ENCODE measurements at places on chromosomes 11 and 22.

DNA sequence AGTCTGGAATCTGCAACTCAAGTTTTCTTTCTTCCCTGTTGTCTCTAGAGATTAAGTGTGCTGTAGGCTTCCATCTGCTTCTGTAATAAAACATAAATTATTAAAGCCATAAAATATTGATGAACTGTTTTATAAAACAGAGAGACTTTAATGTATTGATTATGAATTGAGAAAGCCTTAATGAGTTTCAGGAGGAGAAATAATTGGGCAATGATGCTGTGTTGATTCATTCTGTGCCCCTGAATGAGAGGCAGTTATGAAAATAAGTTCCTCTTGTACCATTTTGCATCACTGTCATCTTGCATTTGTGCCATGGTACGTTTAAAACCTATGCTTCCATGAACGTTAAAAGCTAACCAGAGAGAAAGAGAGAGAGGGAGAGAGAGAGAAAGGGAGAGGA, 194.1 kb upstream of the LARGE1 start:
- DNase-seq, result no peak

GRCh38 chr11:44165432-44165831, 70.0 kb downstream of the EXT2 start:
- no peak for DNase-seq

DNA sequence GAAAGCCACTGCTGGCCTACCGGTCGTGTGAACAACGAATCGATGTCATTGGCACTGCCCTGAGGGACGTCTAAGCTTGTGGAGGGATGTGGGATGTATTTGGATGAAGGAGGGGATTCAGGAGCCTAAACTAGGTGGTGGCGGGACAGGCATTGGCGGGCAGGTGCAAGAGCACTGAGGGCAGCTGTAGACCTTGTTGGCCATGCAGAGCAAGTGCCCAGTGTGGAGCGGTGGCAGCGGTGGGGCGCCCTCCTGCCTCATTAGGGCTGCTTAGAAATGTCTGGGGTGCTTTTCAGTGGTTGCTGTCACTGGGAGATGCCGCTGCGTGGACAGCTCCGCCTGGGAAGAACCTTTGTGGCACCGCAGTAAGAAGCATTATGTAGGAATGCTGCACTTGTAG, 220.2 kb downstream of the TBC1D22A start:
- DNase-seq, result no peak

DNA sequence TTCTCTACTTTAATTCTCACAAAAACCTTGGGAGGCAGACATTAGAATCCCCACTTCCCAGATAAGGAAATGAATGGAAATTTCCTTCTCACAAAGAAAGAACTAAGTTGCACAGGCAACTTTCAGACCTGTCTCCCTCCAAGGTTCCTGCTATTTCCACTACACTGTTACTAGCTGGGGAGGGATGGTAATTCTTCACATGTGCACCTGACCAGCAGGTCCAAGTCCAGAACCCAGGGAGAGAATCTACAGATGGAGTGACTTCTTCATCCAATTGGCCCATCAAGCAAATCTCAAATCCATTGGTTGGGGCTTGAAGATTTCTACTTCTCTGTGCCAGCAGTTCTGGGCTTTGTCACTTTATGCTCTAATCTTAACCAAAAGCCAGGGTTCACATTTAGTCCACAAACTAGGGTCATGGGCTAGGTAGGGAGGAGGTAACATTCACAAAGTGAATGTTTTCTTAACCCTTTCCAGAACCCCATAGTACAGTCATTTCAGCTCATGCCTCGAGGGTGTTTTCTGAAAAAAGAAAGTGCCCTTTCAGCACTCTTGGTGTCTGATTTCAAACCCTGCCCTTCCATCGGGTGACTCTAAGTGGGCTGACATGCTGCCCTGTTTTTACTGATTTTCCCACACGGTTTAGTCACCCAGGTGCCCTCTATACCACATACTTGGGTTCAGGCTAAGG, 2.7 kb downstream of the POU2AF1 start:
- DNase-seq, result no peak

- DNase-seq, result peak; percentile 32
Observed at GRCh38 chr11:72609045-72609444, 65.2 kb downstream of the PDE2A start.

DNA sequence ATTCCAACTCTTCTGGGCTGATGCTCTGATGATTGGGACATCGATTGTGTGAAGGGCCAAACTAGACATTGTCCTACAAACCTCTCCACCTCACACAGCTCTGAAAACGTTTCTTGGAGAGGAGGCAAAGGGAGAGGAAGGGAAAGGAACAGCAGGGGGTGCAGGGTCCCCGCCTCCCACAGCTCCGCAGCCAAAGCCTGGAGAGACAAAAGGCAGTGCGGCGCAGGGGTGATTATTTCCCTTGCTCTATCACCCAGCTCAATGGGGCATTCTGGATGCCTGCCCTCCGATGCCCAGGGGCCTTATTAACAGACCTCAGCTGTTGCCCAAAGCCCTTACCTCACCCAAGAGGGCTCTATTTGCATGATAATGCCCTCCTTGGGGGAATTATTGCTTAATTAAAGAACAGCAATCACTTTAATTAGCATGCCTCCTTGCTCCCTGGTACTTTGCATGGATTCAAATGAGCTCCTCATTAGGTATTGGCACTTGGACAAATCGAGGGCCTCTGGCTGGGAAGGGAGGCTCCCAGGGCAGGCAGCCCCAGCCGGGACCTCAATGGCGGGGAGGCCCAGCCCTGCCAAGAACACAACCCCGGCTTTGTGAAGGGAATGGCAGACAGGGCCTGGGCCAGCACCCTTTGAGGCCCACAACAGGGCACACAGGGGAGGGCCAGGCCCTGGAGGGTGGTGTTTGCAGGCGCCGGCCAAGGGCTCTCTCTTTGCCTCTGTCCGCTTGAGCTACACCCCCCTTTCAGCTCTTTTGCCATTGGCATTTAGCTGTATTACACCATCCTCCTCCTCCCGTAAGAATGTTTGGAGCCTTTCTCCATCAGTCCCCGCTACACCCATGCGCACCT, 19.8 kb upstream of the CDON start:
- no peak for DNase-seq

GRCh38 chr11:61776561-61777075, 15.8 kb downstream of the TMEM258 start:
- DNase-seq, result peak; percentile 79

- no peak for DNase-seq
Observed at GRCh38 chr22:43262990-43263644, 76.2 kb upstream of the TTLL12 start.

DNA sequence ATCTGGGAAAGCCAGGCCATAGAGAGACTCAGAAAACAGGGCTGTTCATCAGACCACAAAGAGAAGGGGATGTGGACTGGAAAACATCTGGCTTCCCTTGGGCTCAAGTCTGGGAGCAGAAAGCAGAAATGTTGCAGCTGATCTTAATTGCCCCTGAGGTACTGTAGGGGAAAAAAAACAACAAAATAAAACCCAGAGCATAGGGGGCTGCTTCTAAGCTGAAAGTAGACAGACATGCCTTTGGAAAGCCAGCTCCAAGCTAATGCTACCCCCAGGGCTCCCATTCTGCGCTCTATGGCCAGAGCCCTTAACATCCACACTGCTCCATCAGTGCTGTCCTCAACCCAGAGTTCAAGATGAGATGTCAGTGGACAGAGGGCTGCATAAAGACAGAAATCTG, 2.0 kb upstream of the PACSIN3 start:
- no peak for DNase-seq

- no peak for DNase-seq
Observed at GRCh38 chr22:50304528-50305392, 2.7 kb downstream of the PLXNB2 start.

DNA sequence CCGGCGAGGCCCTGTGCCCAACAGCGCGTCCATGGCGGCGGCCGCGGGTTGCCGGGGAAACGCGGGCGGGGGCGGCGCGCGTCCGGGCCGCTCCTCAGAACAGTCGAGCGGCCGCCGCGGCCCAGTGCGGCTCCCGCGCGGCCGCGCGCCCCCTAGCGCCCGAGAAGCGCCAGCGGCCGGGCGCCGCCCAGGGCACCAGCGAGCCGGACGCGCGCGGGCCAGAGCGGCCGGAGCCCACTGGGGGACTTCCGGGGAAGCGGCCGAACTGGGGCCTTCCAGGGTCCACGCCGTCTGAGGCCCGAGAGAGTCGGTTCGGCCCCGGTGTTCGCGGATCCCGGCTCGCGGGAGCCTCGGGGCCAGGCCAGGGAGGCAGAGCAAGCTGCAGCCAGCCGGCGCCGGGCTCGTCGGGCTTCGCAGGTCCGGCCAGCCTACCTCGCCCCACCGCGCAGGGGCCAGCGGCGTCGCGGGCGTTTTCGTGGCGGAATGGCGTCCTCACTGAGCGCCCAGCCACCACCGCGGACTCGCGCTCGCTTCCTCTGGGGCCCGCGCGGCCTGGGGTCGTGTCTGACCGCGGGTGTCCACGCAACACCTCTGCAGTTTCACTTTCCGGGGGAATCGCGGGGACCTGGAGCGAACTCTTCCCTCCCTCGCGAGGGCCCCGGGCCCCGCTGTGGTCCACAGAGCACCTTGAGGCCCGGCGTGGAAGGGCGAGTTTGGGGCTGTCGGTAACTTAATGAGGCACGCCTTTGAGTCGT, at the start of gene DENND6B:
DENND6B (minus strand) TSS at position 57 of the 755 bp plus-strand sequence; CDS start at position 33, 24 bp downstream.
- DNase-seq, result peak; percentile 56

GRCh38 chr22:43734370-43735150, 77.5 kb downstream of the EFCAB6 start:
- no peak for DNase-seq

- DNase-seq, result no peak
Observed at GRCh38 chr11:66076561-66076960, 6.5 kb downstream of the PACS1 start.

- no peak for DNase-seq
Observed at GRCh38 chr11:86230921-86231434, 13.6 kb upstream of the EED start.

GRCh38 chr11:20672575-20672974, 3.2 kb downstream of the NELL1 start:
- DNase-seq, result no peak

- DNase-seq, result peak; percentile 67
Observed at GRCh38 chr11:130675371-130675821, 227.0 kb downstream of the ADAMTS15 start.

- DNase-seq, result peak; percentile 37
Observed at GRCh38 chr11:35029979-35030682, 108.8 kb upstream of the CD44 start.

- peak; percentile 21 for DNase-seq
Observed at GRCh38 chr22:31235081-31235480, 23.0 kb downstream of the LIMK2 start.

- DNase-seq, result peak; percentile 96
Observed at GRCh38 chr22:42769574-42770447, 49.1 kb upstream of the A4GALT start.

GRCh38 chr11:32266601-32267000, 168.7 kb downstream of the WT1 start:
- peak; percentile 80 for DNase-seq

DNA sequence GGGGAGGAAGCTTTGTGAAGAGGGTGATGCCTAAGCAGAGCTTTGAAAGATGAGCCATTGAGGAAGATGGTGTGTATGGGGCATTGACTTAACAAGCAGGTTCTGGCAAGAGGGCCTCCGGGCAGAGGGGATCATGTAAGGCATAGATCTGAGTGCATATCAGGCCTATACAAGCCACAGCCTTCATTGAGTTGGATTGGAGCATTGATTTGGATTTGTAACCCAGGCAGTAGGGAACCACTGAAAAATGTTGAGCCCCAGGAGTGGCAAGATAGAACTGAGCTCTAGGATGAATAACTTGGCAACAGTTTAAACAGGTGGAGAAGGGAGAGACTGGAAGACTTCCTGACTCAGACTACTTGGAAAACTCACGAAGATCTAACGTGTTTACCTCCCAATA, 21.4 kb downstream of the PANX1 start:
- DNase-seq, result no peak

GRCh38 chr22:32717337-32718240, 83.9 kb upstream of the TIMP3 start:
- peak; percentile 47 for DNase-seq

DNA sequence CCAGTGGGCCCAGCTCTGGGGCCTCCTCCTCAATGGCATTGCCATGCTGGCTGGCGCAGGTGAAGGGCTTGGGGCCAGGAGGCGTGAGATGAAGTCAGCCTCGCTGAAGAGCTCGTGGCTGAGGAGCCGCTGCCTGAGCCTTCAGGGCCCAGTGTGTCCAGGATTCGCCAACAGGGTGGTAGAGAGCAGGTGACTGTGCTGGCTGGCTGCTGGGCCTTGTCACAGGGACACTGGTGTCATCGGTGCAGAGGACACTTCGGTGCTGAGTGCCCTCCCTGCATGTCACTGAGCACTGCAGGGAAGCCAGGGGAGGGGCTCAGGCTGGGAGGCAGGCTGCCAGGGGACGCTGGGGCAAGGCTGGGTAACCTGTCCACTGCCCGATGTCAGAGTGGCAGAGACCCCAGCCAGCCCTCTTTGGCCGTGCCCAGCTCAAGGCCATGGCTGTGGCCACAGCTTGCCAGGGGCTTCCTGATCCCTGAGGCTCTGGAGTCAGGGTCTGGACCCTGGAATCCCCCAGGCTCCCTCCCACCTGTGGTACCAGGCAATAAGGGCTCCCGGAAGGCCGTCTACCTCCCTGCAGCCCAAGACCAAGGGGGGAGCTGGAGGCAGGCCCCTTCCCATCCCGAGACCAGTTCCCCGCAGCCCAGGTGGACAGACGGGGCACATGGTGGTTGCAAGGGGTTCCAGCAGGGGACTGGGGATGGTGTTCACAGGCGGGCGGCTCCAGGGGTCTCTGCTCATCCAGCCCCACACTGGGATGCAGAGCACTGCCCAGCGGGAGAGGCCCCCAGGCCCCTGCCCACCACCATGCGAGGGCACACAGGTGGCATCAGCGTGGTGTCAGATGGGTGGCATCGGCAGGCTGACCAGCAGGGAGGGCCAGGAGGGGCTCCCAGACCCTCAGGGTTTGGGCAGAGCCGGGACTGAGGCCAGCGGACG, 63.9 kb downstream of the ARFGAP3 start:
- DNase-seq, result no peak

DNA sequence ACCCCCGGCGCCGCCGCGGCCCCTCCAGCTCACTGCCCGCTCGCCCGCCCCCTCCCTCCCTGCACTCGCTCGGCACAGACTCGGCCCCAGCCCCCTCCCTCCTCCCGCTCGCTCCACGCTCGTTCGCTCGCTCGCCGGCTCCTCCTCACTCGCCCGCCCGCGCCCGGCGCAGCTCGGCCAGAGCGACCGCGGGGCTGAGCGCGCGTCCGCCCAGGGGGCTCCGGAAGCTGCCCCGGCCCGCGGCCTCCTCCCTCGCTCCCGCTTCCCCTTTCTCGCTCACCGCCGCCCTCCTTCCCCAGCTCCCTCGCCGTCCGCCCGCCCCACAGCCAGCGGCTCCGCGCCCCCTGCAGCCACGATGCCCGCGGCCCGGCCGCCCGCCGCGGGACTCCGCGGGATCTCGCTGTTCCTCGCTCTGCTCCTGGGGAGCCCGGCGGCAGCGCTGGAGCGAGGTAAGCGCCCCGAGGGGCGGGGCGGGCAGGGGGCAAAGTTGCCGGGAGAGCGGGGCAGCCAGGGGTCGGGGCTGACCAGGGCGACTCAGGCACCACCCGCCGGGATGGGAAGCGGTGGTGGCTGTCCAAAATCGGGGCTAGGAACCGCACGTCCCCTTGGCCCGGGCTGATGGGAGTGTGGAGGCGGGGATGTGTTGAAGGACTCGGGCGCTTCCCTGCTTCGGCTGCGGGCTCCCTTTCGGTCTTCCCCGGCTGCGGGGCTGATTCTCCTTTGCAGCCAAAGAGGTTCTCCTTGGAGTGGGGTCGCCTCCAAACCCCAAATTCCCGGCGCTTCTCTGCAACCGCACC, at the start of gene SEZ6L:
SEZ6L (plus strand) TSS at position 148 of the 797 bp plus-strand sequence; CDS start at position 356, 208 bp downstream.
- no peak for DNase-seq
